ENCODE measurements at places on chromosomes 11 and 22.
A peak's percentile ranks its signal among the peaks of the same experiment; 100 is the strongest.

- DNase-seq, result no peak
These were observed 933 bp upstream of the DLAT start for GRCh38 chr11:112024178-112024772.

DNA sequence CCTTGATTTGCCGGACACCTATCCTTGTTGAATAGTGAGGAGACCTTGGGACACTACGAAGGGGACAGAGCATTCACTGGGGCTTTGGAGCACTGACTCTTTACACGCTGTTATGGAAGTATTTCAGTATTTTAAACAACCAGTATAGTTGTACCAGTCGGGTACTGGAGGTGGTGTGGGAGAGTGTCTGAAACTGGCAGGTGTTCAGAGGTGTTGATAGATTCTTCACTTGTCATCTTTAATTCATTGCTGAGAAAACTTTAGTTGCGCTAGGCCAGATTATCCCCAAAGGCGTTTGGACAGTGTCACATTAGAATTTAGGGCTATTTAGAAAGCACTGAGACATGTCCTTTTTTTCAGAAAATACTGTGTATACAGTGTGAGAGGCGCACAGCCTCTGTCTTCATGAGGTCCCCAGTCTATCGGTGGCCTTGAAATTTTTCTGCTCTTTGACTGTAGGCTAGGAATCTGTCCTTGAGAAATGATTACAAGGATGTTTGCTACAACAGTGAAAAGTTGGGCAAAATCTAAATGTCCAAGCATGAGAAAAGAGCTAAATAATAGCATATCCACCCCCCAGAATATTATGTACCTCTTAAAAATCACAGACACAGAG lies 69.7 kb downstream of the TEAD1 start:
- DNase-seq, result no peak

DNA sequence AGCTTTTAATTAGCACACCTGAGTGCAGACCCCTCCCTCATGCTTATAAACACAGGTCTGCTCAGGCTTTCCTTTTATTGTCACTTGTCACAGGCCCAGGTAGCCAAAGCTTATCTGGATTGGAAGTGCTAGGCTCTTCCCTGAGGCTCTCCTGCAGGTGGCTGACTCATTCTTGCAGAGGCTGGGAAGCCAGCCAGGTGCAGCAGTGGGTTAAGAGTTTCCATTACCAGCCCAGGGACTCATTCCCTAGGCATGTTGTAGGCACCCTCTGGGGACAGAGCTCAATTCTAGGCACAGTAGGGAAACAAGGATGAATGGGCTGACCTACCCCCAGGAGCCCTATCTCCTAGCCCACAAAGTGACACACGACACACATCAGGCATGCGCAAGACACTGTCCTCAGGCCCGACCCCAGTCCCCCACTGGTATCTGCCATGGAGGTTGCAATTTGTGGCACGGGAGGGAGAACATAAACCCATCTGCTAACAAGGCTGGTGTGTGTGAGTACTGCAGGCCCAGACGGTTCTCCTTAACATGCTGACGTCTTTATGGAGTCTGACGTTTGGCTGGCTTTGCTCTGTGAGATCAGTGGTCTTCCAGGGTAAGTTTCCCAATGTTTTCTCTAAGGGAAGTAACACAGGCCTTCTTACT lies 94.2 kb downstream of the ABTB2 start:
- DNase-seq, result no peak

DNA sequence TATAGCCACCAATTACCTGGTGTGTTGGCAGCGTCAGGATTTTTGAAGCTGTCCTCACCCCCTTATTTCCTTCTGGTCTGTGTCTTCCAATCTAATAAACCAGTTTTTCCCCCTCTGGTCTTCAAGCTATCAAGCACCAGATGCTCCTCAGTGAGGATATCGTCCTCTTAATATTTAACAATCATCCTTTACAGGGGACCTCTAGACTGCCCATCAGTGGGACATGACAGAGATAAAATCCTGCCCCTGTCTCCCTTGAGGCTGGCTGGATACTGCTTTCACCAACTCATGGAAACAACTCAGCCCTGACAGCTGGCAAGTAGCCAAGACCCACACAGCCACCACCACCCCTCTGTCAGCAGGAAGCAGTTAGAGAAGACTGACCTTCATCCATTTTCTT lies 421.0 kb upstream of the API5 start:
- DNase-seq, result no peak

- DNase-seq, result peak; percentile 42
These were observed 67.3 kb upstream of the CREB3L1 start for GRCh38 chr11:46210133-46210636.

- peak; percentile 53 for DNase-seq
These were observed 435 bp upstream of the TAF6L start for GRCh38 chr11:62770778-62771143.

- DNase-seq, result no peak
These were observed 26.9 kb downstream of the CBX7 start for GRCh38 chr22:39125622-39126021.

DNA sequence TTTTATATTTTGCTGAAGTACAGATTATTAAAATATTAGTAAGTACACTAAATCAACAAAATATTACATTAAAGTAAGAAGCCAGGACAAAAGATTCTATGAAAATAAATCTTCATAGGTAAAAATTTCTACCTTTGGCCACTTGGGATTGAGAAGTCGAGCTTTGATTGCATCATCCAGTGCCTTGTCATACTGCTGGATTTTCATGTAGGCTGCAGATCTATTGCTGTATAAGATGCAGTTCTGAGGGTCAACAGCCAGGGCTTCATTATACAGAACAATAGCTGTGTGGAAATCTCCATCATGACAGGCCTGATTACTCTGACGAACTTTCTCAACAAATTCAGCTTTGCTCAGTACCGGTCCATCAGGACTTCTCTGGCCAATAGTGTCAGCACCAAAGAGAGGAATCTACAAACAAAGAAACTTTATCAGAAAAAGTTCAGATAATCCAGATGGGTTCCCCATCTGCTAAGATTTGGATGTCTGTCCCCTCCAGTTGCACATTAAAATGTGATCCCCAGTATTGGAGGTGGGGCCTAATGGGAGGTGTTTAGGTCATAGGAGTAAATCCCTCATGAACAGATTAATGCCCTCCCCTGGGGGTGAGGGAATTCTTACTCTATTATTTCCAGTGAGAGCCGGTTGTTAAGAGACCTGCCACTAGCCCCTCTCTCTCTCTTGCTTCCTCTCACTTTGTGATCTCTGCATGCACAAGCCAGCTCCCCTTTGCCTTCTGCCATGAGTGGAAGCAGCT lies 50.0 kb downstream of the TTC28 start:
- DNase-seq, result no peak

GRCh38 chr22:42587588-42588175 lies 27.0 kb downstream of the POLDIP3 start:
- no peak for DNase-seq

- no peak for DNase-seq
These were observed 143.4 kb upstream of the ANO3 start for GRCh38 chr11:26188554-26188953.

GRCh38 chr11:11039208-11039965 lies 181.5 kb upstream of the ZBED5 start:
- DNase-seq, result no peak

DNA sequence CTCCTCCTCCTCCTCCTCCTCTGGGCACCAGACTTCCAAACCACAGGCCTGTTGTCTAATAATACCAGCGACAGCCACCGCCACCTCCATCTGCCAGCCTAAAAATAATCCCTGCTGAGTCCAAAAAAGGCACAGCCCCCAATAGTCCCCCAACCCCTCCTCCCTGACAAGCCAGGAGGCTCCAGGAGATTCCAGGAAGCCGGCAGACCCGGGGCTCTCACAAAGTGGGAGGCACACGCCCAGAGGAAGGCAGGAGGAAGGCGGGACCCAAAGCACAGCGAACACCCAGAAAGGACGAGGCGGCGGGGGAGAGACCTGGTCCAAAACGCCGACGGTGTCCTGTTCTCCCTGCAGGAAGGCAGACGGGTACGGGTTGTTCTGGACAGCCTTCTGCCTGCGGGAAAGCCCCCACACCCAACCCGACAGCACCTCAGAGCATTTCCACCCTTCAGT lies 5.9 kb downstream of the IGSF9B start:
- DNase-seq, result no peak

GRCh38 chr11:69211540-69211919 lies 55.8 kb downstream of the SMIM38 start:
- no peak for DNase-seq

GRCh38 chr11:9280655-9281301 lies 15.6 kb upstream of the DENND5A start:
- peak; percentile 86 for DNase-seq

- no peak for DNase-seq
These were observed 5.2 kb upstream of the GCAT start for GRCh38 chr22:37802310-37803194.

GRCh38 chr11:95792200-95792599 lies 1.9 kb downstream of the CEP57 start:
- no peak for DNase-seq

DNA sequence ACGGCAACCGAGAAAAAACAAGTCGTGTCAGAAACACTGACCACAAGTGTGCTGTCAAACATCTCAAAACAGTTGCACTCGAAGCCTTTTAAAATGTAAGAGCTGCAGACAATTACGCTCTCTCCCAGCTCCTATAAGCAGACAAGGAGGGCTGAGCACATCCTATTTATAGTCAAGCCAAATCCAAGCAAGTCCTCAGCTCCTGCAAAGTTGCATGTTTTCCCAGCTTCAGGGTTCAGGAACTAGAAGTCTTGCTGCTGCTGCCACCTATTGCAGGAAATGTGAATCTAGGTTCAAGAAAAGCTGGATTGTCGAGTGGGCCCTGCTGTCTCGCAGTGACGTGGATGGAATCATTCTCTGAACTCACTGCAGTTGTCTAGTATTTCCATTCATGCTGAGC lies 15.5 kb downstream of the EFCAB6 start:
- DNase-seq, result no peak

- DNase-seq, result no peak
These were observed 51.3 kb upstream of the SUSD2 start for GRCh38 chr22:24129980-24130379.

- no peak for DNase-seq
These were observed 16.5 kb downstream of the SGSM1 start for GRCh38 chr22:24822471-24822870.

DNA sequence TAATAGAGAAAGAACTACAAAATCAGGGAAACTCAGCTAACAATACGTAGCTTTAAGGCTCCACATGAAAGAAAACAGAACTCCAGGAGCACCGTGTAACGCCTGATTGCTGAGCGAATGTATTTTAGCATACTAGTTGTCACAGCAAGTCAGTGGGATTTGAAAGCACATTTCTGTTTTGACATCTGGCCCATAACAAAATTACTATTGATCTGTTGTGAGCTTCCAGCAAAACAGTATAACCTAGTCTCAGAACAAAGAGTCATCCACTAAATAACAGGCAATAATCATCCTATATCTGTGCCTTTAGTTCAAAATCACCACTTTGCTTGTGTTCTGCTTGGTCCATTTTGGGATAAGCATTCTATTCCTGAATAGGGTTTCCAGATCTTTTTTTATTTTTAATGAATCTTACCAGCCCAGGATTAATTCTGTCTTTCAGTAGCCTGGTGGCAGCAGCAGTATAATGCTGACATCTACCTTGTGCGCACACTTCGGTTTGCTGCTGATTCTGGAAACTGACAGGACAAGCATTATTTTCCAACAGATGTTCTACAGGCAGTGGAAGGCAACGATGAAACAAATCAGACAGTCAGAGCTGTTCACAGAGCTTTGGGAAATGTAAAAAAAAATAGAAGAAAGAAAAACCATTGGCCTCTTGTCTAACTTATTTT lies 66.2 kb downstream of the CADM1 start:
- DNase-seq, result no peak

DNA sequence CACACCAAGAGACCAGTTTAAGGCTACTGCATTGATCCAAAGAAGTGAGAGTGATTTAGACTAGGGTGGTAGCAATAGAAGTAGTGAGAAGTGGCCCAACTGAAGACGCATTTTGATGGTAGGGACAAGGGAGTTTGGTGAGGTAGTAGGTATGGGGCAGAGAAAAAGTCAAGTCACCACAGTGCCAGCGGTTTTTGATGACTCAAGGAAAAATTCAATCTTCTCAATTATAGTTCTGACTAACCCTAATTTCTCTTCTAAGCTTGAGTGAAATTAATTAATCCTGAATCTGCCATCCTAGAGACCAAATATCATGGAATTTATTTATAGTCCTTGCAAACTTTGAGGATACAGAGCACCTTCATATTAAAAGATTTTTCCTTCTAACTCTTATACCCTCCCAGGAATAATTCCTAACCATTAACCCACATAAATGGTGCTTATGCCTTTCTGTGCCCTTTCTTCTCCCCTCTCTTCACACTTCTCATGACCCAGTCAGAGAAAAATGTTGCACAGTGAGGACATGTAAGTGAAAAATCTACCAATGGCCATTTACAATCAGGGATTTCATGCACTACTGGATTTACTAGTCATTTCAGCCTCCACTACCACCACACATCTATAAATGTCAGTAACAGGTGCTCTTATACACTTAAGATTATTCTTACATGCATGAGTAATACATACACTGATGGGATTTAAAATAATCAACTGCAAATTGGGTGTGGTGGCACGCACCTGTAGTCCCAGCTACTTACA lies 45.9 kb upstream of the ARHGAP32 start:
- no peak for DNase-seq

DNA sequence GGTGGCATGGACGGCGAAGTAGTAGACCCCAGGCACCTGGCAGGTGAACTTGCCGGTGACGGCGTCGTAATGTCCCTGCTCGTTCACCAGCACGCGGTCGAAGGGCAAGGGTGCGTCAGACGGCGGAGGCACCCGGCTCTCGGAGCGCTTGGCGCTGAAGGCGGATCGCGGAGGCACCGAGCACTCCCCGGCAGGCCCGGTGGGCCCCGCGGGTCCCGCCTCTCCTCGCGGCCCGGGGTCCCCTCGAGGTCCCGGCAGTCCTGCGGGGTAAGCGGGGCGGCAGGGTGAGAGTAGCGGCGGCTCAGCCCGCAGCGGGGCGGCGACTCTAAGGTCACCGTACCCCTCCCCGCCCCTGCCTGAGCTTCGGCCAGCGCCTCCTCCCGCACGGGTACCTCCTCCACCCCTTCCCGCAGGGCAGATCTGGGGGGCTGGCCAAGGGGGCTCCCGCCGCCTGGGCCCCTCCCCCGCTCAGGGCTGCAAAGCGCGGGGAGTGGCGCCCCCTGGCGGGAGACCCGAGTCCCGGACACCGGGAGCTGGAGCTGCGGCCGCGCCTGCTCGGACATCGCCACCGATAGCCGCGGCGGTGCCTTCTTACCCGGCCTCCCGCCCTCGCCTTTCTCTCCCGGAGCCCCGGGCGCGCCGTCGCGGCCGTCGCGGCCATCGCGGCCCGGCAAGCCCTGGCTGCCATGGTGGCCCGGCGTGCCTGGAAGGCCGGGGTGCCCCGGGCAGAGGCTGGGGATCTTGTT lies 921 bp downstream of the C1QTNF5 start:
- no peak for DNase-seq

Measured in activated CD8-positive, alpha-beta memory T cell treated with anti-CD3 and anti-CD28 coated beads, Interleukin-2, amount 10 ng/mL, durations not matched to agents 7 days and 5 days (primary cell).